ENCODE measurements at places on chromosomes 3 and 15.
A peak's percentile ranks its signal among the peaks of the same experiment; 100 is the strongest.

- DNase-seq = no peak
Measured at GRCh38 chr15:70164910-70165715, 67.4 kb upstream of the TLE3 start.

DNA sequence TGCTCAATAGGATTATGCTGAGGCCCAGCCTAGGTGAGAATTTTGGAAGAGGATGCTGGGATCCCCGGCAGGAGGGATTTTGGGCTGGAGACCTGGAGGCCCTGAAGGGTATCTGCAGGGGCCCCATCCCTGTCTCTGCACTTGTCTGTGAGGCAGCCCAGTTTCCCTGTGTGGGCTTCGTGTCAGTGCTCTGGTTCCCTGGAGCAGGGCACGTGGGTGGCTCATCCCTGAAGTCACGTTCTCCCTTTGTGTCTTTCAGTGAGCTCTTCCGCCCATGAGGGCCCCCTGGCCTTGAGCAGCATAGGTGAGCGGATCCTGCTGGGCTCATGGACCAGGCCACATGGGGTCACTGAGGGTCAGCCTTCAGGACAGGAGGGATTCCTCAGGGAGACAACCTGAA, 217.9 kb downstream of the SNRPN start:
- no peak for DNase-seq

DNA sequence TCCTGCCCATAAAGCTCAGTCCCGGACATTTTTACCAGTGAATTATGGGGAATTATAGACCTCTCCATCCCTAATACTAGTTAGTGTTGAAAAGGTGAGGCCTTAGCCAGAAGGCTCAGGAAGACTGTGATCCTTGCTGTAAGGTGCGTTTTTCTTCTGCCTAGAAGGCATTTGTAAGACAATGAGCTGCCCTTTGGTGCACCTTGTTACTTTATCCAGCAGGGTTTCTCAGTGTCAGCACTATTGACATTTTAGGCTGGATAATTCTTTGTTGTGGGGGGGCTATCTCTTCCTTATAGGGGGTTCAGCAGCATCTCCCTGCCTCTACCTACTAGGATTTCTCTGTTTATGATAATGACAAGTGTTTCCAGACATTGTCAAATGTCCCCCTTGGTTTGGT, 108.1 kb upstream of the ABHD17C start:
- no peak for DNase-seq

GRCh38 chr3:78794431-78794830, 973.4 kb downstream of the ROBO1 start:
- DNase-seq = no peak

DNA sequence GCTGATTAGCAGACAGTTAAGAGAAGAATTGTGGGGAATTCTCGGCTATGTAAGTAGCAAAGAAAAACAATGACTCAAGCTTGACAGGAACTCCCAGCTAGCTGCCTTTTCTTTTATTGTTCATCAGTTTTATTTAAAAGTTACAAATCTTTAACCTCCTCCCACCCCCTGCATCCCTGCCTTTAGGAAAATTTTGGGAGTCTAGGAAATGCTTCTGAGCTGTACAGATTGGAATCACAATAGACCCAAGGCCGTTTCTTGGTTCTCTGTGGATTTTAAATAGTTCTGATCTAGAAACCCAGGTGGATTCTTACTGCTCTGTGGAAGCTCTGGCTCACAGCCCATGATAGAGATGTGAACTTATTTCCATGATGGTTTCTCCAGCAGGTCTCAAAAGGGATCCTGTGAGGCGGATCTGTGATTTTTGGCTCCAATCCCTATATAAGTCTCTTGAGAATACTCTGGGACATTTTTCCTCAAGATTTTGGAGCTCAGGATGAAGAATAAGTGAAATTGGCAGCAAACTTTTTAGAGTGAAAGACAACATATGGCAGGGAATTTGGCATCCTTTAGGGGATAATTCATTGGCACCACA, 312.3 kb downstream of the EPHA3 start:
- no peak for DNase-seq

GRCh38 chr3:187136936-187137335, 2.4 kb downstream of the RPL39L start:
- DNase-seq = peak; percentile 53

DNA sequence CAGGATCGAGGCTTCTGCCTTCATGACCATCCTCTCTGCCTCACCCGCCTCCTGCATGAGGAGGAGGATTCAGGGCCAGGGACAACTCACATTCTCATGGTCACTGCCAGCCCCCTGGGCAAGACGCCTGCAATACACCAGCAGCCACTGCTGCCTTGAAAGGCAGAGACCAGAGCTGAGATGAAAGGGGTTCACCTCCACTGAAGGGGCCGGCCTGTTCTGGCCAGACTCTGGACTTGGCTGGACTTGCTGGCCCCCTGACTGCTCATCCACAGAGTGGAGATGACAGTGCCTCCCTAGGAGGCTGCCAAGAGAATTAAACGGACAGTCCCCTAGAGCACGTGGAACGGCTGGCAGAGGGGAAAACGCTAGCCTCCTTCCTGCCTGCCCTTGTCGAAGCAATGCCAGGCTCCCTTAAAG, 35.2 kb downstream of the MGLL start:
- no peak for DNase-seq

DNA sequence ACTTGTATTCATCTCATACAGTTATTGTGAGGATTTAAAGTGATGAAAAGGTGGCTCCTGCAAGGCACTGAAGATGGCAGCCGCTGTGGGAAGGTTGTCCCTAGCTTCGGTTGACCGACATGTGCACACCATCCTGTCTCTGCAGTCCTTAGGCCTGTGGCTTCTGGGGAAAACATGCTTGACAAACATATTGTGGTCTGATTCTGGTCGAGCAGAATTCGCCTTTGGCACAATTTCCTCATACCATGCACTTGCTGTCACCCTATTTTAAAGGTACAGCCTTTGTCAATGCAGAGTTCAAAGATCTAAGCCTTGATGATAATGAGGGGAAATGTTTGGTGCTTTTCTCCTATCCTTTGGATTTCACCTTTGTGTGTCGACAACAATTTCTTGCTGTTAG, 50.9 kb downstream of the PRICKLE2 start:
- no peak for DNase-seq

GRCh38 chr15:69976366-69976994, 121.2 kb downstream of the TLE3 start:
- DNase-seq = peak; percentile 63

DNA sequence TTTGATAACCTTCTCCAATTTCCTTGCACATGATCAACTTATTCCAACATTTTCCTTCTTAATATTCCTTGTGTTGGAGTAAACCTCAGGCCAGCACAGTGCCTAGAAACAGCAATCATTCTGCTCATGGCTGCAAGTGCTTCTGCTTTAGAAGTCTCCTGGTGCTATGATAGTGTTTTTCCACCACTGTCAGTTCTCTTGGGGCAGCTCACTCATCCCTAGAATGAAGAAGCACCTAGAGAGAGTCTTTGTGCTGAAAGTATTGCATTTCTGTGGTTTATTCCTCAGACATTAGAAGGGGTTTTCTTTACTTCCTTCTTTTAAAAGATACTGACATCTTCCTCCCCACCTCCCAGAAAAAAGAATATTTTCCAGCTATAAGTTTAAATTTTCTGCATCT, 183.5 kb downstream of the RYR3 start:
- DNase-seq = no peak

GRCh38 chr3:137134431-137134830, 176.6 kb downstream of the IL20RB start:
- DNase-seq = no peak

- no peak for DNase-seq
Measured at GRCh38 chr15:84905016-84905916, 20.8 kb downstream of the SLC28A1 start.

DNA sequence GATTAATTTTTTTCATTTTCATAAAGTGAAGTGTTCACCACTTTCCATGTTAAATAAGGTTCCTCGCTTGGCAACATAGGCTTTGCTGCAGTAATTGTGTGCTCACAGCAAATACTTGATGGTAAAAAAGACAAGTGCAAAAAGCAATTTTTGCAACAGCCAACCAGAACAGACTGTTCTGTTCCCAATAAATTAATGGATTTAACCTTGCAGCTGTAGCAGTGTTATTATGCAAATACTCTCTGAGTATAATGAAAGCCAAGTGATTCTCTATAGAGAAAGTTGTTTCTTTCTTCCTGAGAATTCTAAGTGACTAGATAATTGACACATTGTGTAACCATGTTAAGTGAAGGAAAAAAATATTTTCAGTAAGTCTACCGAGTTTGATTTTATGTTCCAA, 183.7 kb upstream of the NAALADL2 start:
- DNase-seq = no peak

- DNase-seq = no peak
Measured at GRCh38 chr3:196127308-196128040, 45.6 kb upstream of the TFRC start.

- DNase-seq = no peak
Measured at GRCh38 chr3:31880020-31880419, 101.0 kb downstream of the OSBPL10 start.

- no peak for DNase-seq
Measured at GRCh38 chr15:38514601-38515000, 50.0 kb downstream of the RASGRP1 start.

DNA sequence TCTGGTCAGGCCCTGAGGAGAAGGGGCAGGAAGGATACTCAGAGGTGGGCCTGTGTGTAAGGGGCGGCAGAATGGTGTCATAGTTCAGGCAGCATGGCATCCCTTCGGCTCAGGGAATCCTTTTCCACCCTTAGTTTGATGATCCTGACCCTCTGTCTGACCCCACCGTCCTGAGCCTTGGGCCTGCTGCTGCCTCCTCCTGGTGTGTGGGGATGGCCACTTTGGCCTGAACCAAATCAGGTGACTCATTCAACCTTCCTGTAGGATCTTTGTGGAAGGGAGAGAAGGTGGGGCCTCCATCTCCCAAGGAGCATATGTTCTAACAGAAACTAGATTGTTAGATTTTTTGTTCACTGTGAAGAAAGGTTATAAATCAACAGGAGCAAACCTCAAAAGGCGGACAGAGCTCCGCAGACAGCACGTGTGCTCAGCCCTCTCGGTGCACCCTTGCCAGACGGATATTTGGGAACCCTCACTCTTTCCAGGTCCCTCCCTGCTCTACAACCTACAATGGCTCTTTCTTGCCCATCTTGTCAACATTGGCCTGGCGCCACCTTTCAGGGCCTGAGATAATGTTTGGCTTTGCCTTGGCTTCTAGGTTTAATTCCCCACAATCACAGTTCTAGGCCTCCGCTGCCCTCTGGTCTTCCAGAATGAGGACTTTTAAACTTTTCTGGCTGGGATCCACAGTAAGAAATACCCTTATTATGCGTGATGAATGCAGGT, 21.7 kb downstream of the THSD4 start:
- no peak for DNase-seq

DNA sequence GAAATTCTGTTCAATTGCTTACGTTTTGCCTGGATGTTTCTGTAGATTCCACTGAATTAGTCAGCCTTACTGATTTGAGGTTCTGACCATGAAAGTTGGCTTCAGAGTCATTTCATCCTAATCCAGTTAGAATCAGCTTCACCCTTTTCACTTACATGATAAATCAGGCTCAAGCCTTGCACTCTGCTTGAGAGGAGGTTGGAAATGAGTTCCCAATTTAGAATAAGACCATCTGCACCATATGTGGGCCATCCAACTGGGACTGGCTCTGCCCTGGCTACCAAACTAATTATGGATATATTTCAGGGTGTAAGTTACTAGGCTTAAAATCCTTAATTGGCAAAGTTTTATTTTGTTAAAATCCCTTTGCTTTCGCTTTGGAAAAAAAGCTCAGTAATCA, 255.7 kb downstream of the CHL1 start:
- no peak for DNase-seq

GRCh38 chr3:159664653-159665052, 324.0 kb upstream of the IL12A start:
- no peak for DNase-seq

DNA sequence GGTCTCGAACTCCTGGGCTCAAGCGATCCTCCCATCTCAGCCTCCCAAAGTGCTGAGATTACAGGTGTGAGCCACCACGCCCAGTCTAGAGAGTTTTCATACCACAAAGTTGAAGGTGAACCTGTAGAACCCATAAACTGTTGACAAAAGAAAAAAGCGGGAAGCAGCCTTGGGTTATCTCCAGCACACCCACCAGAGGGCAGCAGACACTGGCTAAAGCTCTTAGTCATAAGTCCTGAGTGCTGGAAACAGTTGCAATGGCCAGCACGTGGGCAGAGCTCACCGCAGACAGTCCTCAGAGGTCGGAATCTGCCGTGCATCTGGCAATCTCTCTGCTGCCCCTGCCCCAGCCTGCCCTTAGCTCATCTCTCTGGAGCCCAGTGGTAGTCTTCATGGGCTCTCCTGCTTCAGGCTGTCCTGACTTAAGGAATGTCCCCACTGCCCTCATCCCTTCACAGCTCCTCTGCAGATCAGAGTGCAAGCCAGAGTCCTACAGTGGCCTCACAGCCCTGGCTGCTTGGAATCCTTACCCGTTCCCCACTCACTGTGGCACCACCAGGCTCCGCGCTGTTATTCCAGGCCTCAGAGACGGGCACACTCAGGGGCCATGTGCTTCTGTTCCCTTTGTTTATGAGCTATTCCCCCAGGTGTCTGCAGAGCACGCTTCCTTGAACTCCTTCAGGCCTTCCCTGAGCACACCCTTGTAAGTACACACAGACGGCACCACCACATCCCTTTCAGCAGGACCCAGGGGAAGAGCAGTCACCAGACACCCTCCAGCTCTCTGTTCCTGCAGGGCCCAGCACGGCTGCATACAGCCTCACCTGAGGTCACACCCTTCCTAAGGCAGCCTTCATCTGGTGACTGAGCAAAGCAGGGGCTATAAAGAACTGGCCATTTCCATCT, 8.8 kb upstream of the ELP6 start:
- peak; percentile 94 for DNase-seq

- no peak for DNase-seq
Measured at GRCh38 chr3:175558261-175558660, 699.1 kb downstream of the NAALADL2 start.

DNA sequence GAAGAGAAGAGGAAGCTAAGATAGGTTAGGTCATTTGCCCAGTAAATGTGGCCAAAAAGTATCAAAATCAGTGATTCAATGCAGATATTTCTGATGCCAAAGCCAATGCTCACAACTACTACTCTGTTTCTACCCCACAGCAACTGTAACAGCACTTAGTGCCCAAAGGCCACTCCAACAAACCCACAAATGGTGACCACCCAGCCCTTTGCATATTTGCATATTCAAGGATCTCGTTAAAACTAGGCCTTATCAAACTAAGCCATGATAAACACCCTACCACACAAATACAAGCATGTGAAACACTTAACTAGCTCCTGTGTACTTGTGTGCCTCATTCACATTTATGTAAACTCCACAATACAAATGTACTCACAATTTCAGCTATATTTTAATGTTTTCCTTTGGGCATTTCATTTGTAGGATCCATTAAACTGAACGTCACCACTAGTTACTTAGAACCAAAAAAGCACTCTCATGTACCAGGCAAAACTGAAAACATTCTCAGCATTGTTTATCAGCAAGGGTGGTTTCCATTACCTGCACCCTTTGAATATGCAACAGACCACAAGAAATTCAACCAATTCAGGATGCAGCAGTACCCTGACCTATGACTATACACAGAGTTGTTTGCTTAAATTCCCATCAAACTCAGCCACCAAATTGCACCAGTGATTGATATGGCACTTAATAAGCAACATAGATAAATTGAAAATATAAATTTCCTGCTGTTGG, 111.2 kb upstream of the STT3B start:
- no peak for DNase-seq

- DNase-seq = no peak
Measured at GRCh38 chr3:133935843-133936769, 40.4 kb upstream of the RAB6B start.

- no peak for DNase-seq
Measured at GRCh38 chr15:96053031-96053780, 277.3 kb upstream of the NR2F2 start.

Data from suppressor macrophage treated with lipopolysaccharide for 4 hours (primary cell).